NCI-H1417 (cell line): ENCODE measurements at places on chromosomes 11 and 22.

- DNase-seq: no peak
These were observed 2.3 kb downstream of the EFEMP2 start for GRCh38 chr11:65870307-65870658.

DNA sequence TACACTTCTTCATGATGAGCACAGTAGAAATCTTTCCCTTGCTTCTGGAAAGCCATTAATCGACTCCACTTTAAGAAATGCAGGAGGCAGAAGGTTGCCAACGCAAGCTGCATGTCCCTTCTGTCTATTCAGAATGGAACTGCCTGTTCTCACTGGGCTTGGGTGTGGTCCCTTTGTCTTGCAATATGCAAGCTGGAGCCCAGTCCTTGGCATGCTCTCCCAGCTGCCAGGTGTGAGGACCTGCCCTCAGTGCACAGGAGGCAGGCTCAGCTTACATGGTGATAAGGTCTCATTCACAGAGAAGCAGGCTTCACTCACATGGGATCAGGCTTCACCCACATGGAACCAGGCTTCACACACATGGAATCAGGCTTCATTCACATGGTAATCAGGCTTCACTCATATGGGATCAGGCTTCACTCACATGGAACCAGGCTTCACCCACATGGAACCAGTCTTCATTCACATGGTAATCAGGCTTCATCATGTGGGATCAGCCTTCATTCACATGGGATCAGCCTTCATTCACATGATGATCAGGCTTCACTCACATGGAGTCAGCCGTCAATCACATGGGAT is 59.2 kb upstream of the USP47 start:
- DNase-seq: peak; percentile 48

- DNase-seq: no peak
These were observed 862 bp downstream of the TPP1 start for GRCh38 chr11:6618117-6619003.

GRCh38 chr11:130101661-130102060 is 32.0 kb downstream of the APLP2 start:
- no peak for DNase-seq
